Activated CD4-positive, alpha-beta T cell treated with anti-CD3 and anti-CD28 coated beads, Interleukin-2, Interleukin-6, amounts not matched to agents 100 ng/mL and 50 ng/mL, durations not matched to agents 16 hours and 8 hours (primary cell): ENCODE measurements at places on chromosomes 16 and 17.

GRCh38 chr17:31328160-31328535, 6.7 kb upstream of the EVI2A start:
- no peak for DNase-seq

GRCh38 chr16:728890-729744, 2.2 kb downstream of the HAGHL start:
- no peak for DNase-seq

GRCh38 chr17:28057731-28058246, 15.3 kb downstream of the NLK start:
- peak; percentile 73 for DNase-seq

- no peak for DNase-seq
Measured at GRCh38 chr16:57639172-57639887, 10.9 kb downstream of the ADGRG1 start.

DNA sequence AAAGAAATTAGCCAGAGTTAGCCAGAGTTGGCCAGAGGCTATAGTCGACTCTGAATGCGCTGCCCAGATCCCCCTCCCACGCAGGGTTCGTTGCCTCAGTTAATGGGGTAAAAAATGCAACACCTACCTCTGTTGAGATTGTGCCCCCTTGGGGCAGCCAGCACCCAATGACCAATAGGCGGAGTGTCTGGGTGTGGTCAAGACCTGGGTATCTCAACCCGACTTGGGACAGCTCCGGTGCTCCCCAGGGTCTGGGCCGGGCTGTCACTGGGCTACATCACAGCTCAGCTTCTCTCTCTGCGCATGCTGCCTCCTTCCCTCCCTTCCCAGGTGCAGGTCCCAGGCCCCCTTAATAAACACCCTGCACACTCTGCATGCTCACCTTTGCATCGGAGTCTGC, 59.6 kb upstream of the GCSH start:
- DNase-seq = no peak

DNA sequence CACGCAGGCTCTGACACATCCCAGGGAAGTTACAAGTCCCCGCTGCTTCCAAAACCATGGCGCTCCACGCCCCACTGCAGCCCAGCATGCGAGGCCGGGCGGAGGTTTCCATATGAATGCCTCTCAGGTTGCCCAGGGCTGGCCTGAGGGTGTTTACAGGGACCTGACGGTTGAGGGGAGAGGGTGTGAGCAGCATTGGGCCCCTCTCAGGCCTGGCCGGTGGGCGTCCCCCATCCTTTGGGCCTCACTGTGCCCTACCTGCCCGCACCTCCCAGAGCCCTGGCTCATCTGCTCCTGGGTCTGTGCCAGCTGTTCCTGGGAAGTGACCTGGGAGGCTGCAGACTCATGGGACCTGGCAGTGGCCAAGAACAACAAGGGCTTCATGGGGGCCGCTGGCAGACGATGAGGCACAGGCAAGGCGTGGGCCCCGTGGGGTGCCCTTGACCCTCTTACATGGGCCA, 173.5 kb downstream of the C16orf95 start:
- DNase-seq = no peak
